Glomerular endothelial cell (primary cell): ENCODE measurements at places on chromosomes 6 and 20. TPM values are rescaled to one million over a fixed set of nuclear protein-coding genes. Genes with fewer than 3 reads are reported as not detected.

FHL5 gene
- total RNA-seq, result not detected in 2 replicates

TFAP2A gene
- total RNA-seq, result 0.29 and 0.78 TPM in 2 replicates

SNAP91 gene
- 0.23 TPM in 1 of 2 replicates, not detected in the other for total RNA-seq

OR2J3 gene
- not detected in 2 replicates for total RNA-seq

SAYSD1 gene
- 12.2 and 16.7 TPM in 2 replicates for total RNA-seq

EYA4 gene
- 0.12 TPM in 1 of 2 replicates, not detected in the other for total RNA-seq

C6orf141 gene
- total RNA-seq, result 17.9 and 28.1 TPM in 2 replicates
